GM23248 (cell line): ENCODE measurements at places on chromosomes 3 and 15.

GRCh38 chr15:87579537-87579936, 677.0 kb downstream of the NTRK3 start:
- H3K27me3 ChIP-seq, result no peaks in the 10 kb centered on the region
- no peak overlapping the region for H3K27ac ChIP-seq
- H3K4me1 ChIP-seq, result no peaks in the 10 kb centered on the region

DNA sequence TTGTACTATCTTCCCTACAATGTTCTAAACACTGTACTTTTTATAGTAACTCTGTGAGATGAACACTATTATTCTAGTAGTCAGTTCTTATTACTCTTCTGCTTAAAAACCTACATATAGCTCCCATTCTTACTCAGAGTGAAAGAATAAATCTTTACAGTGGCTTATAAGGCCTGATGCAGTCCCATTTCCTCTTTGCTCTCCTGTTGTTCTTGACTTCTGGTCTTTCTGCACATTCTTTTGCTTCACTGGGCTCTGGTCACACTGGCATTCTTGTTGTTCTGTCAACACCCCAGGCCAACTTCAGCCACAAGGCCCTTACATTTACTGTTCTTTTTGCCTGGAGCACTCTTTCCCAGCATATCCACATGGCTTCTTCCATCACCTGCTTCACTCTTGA, 58.2 kb upstream of the TP63 start:
- peaks cover 21% of the 10 kb centered on the region for H3K4me1 ChIP-seq
- peak overlapping the region; percentile 76 for H3K27ac ChIP-seq
- no peak overlapping the region for H3K4me3 ChIP-seq
- DNase-seq, result peak; percentile 24

GRCh38 chr3:151446002-151446340, 14.9 kb downstream of the IGSF10 start:
- no peak overlapping the region for H3K4me3 ChIP-seq
- H3K27ac ChIP-seq, result peak overlapping the region; percentile 40; the same call in 1 of the 2 replicates
- H3K27me3 ChIP-seq, result no peaks in the 10 kb centered on the region
- DNase-seq, result no peak

- DNase-seq, result no peak
- H3K36me3 ChIP-seq, result no peaks in the 10 kb centered on the region
- H3K4me3 ChIP-seq, result no peak overlapping the region
- H3K27me3 ChIP-seq, result no peaks in the 10 kb centered on the region
- no peak overlapping the region for H3K27ac ChIP-seq
- peaks cover 27% of the 10 kb centered on the region for H3K4me1 ChIP-seq
These were observed 609.9 kb downstream of the RBMS3 start for GRCh38 chr3:29890801-29891200.

GRCh38 chr15:69755551-69756310, 303.1 kb downstream of the RPLP1 start:
- H3K4me1 ChIP-seq, result peaks cover 22% of the 10 kb centered on the region
- H3K27ac ChIP-seq, result no peak overlapping the region
- no peak overlapping the region for H3K4me3 ChIP-seq
- no peaks in the 10 kb centered on the region for H3K36me3 ChIP-seq

DNA sequence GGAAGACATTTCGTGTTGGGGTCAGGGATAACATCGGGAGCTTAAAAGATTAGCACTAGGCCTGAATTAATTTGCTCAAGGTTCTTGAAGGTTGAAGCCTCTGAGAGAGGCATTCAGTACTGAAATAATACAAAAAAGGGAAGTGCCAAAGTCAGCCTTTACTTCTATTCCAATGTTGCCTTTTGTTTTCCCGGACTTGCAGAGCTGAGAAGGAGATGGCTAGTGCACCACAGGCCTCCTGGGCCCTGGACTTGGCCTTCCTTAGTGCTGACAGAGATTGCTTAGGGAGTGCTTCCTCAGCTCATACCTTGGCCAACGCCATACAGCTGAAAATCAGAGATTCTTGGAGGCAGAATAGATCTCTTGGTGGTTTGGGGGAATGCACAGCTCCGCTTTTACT, 333.6 kb upstream of the TBL1XR1 start:
- no peaks in the 10 kb centered on the region for H3K27me3 ChIP-seq
- no peaks in the 10 kb centered on the region for H3K36me3 ChIP-seq
- peaks cover 25% of the 10 kb centered on the region for H3K4me1 ChIP-seq
- no peak overlapping the region for H3K27ac ChIP-seq
- DNase-seq, result no peak
- H3K4me3 ChIP-seq, result no peak overlapping the region

DNA sequence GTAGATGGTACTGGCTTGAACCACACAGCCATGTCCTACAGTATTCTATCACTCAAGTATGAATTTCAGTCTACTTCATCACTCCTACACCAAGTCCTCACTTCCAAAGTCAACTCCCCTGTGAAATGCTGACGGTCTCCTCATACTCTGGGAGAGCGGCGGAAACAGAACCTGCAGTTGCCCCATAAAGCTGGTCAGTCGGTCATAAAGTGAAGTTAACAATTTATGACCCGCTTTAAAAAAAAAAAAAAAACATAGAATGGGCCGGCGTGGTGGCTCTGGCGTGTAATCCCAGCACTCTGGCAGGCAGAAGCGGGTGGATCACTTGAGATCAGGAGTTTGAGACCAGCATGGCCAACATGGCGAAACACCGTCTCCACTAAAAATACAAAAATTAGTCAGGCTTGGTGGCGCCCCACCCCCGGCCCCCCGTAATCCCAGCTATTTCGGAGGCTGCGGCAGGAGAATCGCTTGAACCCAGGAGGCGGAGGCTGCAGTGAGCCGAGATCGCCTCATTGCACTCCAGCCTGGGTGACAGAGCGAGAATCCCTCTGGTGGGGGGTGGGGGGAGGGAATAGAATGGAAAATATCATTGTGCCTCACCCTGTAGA, 2.1 kb downstream of the TRANK1 start:
- H3K36me3 ChIP-seq, result no peaks in the 10 kb centered on the region
- H3K4me3 ChIP-seq, result no peak overlapping the region
- no peak overlapping the region for H3K27ac ChIP-seq
- peaks cover 9% of the 10 kb centered on the region; the same call in 1 of the 2 replicates for H3K4me1 ChIP-seq
- H3K27me3 ChIP-seq, result no peaks in the 10 kb centered on the region

- DNase-seq, result peak; percentile 93
- no peaks in the 10 kb centered on the region for H3K36me3 ChIP-seq
- peak overlapping the region; percentile 60 for H3K4me3 ChIP-seq
- H3K4me1 ChIP-seq, result peaks cover 23% of the 10 kb centered on the region
These were observed 34.0 kb upstream of the RPP14 start for GRCh38 chr3:58271901-58272501.

GRCh38 chr15:94453227-94453988, 222.0 kb downstream of the MCTP2 start:
- no peaks in the 10 kb centered on the region for H3K4me1 ChIP-seq
- H3K27me3 ChIP-seq, result no peaks in the 10 kb centered on the region
- DNase-seq, result no peak
- no peak overlapping the region for H3K27ac ChIP-seq
- H3K4me3 ChIP-seq, result no peak overlapping the region

DNA sequence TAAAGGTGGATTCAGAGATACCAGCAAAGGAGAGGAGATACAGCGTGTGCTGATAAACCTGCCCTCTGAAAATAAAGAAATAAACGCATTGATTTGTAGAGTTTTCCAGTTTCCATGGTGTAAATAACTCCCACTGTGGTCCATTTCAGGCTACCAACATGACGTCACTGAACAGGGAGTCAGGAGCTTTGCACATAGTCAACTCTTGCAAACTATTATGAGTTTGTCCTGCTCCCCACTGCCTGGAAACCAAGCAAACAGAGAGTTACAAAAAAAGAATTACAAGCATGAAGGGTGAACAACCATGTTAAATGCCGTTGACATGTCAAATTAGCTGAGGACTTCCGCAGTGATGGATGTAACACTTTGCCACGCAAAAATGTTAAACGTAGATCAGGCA, 70.4 kb upstream of the GATA2 start:
- H3K27me3 ChIP-seq, result 0 out of 2 replicates have a peak, but pooled peaks cover 4% of the 10 kb centered on the region
- H3K36me3 ChIP-seq, result no peaks in the 10 kb centered on the region
- H3K4me1 ChIP-seq, result no peaks in the 10 kb centered on the region
- H3K4me3 ChIP-seq, result no peak overlapping the region
- H3K27ac ChIP-seq, result no peak overlapping the region

DNA sequence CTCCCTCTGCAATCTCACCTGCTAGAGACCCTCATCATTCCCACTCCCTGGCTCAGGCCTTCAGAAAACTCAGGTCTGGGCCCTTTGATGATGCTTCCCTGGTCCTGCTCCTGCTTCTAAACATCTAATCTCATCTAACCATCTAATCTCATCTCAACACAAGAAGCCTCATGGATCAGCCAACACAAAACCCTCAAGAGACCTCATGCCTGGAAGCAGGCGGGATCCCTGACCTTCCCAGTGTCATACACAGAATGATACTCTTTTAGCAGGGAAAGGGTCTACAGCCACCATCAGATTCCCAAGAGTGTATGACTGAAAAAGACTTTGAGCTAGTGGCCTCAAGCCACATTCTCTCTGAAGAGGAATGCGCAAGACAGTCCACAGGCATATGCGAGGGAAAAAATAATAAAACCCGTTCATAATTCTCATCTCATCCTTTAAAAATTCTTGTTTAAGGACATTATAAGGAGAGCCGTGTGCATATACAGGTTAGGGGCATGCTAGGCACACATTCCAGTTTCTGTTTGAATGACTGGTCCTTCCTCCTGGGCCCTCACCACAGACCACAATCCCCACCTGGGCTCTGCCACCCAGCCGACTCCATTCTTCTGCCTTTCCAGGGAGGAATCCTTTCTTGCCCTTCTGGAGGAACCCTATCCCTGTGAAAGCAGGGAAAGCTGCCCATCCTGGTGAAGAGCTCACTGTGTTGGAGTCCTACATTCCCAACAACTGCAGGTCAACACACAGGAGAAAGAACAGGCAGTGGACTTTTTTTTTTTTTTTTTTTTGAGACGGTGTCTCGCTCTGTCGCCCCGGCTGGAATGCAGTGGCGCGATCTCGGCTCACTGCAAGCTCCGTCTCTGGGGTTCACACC, 2.2 kb downstream of the ZXDC start:
- H3K27me3 ChIP-seq, result no peaks in the 10 kb centered on the region
- no peak overlapping the region; the same call in 1 of the 2 replicates for H3K4me3 ChIP-seq
- no peak for DNase-seq
- H3K4me1 ChIP-seq, result peaks cover 28% of the 10 kb centered on the region
- peak overlapping the region; percentile 86; the same call in 1 of the 2 replicates for H3K27ac ChIP-seq

DNA sequence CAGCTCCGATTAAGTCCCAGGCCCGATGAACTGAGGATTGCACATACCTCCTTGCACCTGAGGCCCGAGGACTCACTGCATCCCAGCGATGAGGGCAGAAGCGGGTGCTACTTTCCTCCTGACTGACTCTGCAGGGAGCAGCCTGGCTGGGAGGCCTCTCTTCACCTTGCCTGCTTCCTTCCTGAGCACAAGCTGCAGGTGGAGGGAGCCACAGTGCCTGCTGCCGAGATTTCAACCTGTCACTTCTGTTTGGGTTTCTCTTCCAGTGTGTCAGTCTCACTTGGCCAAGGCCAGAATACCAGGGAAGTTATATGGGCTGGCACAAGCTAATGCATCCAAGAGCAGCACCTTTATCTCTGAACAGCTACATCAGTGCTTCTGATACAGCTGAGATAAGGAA, 185.4 kb downstream of the NTRK3 start:
- no peaks in the 10 kb centered on the region for H3K27me3 ChIP-seq
- no peak overlapping the region for H3K4me3 ChIP-seq
- no peaks in the 10 kb centered on the region for H3K4me1 ChIP-seq
- no peak for DNase-seq
- no peak overlapping the region for H3K27ac ChIP-seq

DNA sequence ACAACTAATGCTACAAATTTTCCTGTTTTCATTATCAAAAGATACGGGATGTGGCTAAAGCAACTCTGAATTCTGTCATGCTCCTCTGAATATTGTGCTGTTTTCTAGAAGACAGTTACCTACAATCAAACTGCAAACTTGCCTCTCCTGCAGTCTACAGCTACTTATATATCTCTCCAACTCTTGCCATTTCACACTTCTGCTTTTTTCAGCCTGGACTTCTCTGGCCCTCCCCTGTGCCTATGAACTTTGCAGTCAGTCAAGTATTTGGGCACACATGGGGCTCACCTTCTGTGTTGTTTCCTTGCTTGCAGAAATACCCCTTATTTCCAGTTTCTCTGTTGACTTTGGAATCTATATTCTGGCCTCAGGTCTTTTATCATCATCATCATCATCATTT, 575.6 kb downstream of the GRM7 start:
- no peaks in the 10 kb centered on the region for H3K36me3 ChIP-seq
- DNase-seq, result no peak
- no peaks in the 10 kb centered on the region for H3K27me3 ChIP-seq
- H3K4me3 ChIP-seq, result no peak overlapping the region
